Activated CD8-positive, alpha-beta memory T cell treated with anti-CD3 and anti-CD28 coated beads for 1 hour (primary cell): ENCODE measurements at places on chromosomes 6 and 20.

- DNase-seq, result no peak
Measured at GRCh38 chr6:50862176-50862575, 43.5 kb downstream of the TFAP2B start.

DNA sequence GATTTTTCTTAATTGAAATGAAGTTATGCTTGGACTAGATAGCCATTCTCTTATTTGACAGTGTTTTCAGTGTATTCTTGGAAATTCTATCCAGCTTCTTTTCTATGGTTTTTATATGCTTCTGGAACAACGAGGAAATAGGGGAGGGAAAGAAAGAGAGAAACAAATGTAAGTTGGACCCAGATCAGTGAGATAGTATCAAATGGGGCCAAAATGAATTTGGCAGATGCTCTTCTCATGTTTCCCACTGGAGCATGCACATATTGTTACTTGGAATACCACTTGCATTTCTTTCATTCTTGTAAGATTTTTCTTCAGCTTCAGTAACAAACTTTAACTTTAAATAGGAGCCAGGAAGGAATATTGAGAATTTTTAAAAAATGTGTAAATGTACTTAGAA is 312.3 kb downstream of the PRL start:
- no peak for DNase-seq

DNA sequence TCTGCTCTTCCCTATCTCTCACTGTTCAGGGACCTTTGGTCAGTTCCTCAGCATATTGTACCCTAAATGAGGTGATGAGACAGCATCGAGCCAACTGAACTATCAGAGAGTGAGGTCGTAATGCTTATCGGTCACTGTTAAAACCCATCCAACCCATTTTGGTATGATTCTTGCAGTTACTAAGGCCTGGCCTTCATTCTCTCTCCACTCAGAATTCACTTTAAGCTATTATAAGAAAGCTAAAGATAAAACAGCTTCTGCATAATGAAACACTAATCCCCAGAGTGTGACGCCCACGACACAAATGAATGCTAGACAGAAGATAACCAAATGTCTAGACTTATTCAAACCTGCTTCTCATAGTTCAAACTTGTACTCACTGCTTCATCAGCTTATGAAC is 175.8 kb downstream of the GMPR start:
- DNase-seq, result no peak

DNA sequence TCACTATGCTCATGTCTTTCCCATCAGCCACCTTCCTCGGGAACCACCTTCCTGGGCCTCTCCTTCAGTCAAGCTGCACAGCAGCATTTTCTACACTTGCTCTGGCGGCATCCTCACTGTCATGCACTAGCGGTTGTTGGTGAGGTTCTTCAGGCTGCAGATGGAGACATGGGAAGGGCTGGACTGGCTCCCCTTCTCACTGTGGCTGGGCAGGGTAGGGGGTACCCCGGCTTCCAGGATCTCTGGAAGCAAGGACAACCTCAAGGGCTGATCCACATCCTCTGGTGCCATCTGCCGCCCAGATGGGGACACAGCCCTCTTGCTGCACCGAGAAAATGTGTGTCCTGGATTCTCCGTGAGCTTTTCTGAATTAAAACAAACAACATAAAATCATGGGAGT is 180.1 kb upstream of the RNF24 start:
- DNase-seq, result no peak

- DNase-seq, result no peak
Measured at GRCh38 chr6:170251776-170252571, 38.9 kb downstream of the DLL1 start.

- DNase-seq, result no peak
Measured at GRCh38 chr6:109478841-109479624, 4.0 kb downstream of the ZBTB24 start.

- no peak for DNase-seq
Measured at GRCh38 chr6:143842461-143842901, 657 bp upstream of the LTV1 start.

GRCh38 chr6:31545291-31545690 is 1.1 kb downstream of the ATP6V1G2 start:
- no peak for DNase-seq

GRCh38 chr6:139534472-139535115 is 160.1 kb upstream of the CITED2 start:
- DNase-seq, result no peak

DNA sequence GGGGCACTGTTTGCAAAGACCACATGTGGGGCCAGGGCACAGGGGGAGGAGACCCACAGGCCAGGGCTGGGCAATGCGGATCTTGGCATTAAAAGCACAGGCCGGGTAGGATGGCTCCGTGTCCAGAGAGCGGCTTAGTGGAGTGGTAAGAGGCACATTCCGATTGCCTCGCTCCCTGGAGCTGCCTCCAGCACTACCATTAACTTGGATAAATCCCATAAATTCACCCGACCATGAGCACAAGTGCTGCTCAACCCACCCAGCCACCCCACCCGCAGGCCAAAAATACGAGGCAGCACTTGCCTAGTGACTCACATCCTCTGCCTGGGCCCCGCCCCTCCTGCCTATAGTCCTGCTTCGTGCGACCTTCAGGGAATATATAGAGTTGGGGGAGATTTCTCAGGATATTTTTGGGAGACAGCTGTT is 67.5 kb upstream of the QKI start:
- DNase-seq, result no peak

GRCh38 chr6:139525415-139525814 is 151.0 kb upstream of the CITED2 start:
- DNase-seq, result no peak

DNA sequence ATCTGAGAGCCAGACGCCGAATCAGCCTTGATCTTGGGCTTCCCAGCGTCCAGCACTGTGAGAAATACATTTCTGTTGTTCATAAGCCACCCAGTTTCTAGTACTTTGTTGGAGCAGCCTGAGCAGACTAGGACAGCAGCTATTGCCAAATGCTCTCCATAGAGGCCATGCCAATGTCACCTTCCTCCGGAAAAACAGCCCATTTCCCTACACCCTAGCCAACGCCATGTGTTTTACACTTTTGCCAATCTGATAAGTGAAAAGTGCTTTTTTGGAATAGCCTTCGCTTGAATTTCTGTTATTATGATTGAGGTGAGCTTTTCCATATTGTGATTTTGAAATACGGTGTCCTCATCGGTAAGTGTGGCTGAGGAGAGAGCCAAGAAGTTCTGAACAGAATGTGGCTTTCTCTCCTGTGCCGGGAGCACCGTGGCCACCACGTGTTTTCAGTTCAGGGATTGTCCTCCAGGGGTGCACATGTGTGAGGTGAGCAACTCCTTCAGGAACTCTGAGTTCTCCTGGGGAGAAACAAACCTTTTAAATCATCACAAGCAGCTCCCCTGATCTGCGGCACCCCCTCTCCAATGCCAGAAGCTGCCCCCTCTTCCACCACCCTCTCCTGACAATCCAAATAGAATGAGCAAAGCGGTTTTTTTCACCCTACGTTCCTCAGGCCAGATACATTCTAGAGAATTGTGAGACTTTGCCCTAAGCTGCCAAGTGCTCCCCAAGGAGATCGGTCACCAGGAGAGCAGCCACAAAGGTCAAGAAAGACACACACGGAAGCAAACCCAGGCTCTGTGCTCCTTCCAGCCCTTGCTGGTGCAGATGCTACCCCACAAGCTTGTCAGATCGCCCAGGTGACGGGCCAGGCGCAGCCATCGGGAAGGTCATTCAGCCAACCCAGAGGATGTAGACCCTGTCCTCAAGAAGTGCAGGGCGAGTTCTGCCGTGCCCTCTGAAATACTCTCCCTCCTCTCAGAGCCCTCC is 36.0 kb downstream of the TAF8 start:
- DNase-seq, result no peak

DNA sequence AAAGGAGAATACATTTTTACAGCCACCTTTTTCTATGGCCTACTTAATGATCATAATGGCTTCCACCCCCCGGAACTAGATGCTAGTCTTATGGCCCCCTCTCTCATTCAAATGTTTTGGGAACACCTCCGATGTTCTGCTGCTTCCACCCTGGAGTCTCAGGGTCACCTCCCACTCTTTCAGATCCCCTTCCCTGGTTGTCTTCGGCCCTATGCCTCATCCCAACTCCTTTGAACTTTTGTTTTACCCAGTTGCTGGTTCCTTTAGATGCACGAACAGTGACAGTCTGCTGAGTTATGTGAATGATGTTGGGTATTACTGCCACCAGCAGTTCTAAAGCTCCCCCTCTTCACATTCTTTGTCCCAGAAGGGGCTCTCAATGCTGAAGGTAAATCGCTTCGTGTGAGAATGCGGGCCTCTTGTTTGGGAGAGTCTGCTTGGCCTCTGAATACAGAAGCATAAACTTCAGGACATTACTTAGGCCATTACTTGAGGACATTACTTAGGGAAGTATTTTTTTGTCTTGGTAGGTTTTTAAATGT is 309.1 kb downstream of the SOX4 start:
- no peak for DNase-seq

DNA sequence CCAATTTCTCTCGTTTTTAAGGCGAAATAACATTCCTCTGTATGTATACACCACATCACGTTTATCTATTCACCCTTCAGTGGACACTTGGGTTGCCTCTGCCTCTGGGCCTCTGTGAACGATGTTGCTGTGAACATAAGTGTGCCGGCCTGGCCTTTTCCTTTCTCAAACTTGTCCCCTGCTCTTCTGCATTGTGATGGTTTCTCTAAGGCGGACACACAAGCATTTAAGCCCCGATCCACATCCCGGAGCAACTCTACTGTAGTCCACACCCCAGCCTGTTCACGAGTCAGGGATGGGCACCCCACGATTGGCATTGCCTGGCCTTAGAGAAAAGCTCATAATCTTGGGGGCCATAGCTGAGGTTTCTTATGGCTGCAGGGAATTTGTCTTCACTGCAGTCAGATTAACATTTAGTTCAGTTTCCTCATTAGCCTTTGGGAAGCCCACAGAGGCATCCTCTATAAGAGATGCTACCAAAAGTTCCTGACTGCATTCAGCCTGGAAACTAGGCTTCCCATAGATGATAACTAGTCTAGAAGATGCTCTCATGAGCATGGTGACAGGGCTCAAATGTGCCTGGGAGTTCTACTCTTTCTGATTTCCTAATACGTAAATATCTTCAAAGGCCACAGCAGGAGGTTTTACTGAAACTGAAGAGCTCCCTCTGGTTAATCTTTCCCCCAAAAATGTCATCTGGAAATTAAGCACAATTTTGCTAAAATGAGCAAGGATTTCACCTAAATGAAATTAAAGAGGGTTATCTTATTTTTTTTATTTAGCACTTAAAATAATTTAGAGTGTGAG is 762 bp downstream of the ZC3H12D start:
- DNase-seq, result no peak

DNA sequence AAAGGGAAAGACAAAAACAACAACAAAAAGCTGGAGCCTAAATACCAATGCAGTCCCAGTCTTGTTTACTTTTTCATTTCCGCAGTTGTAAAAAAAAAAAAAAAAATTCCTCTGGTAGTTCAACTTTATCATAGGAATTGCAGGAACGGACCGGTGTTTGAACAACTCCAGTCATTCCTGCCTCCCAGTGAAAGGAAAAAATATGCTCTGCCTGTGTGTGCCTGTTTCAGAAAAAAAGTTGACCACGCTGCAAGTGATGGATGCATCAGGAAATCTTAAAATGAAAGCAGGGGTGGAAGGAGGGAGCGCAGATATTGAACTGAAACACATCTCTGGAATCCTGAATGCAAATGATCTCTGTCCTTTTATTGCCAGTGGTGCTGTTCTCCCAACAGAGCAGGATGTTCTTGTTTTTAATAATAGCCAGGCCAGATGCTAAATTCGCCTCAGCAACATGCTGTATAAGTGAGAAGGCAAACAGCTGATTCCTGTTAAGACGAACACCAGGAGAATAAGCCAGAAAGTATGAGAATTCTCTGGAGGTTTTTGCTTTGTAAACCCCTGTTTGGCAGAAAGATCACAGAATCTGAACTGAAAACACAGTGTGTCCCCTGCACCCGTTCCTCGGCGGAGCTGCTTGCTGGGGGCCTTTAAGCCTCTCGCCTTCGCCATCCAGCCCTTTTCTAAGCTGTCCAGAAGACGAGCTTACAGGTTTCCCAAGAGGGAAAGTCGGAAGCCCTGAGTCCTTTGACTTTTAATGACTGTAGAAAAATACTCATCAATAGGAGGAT is 178.4 kb upstream of the SUPT3H start:
- DNase-seq, result no peak

DNA sequence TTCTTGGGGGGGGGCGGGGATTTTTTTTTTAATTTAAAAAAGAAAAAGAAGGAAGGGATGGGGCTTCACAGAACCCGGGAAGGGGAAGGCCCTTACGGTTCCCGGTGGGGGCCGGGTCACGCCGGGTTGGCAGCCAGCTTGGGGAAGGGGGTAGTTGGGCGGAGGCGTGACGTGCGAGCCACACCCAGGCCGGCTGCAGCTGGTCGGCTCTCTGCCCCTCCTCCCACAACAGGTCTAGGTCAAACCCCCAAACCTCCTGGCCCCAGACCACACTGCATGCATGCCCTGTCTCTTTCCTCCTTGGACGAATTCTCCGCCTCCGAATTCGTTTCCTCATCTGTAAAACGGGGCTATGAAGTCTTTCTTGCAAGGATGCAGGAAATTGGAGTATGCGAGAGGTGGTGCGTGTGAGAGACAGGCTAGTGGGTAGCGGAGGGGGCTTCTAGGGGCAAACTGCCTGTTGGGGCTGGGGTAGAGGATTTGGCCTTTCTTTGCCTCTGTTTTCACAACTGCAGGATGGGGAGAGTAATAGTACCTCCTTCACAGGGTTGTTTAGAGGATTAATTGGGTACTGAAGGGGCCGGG is 828 bp downstream of the HCK start:
- no peak for DNase-seq

DNA sequence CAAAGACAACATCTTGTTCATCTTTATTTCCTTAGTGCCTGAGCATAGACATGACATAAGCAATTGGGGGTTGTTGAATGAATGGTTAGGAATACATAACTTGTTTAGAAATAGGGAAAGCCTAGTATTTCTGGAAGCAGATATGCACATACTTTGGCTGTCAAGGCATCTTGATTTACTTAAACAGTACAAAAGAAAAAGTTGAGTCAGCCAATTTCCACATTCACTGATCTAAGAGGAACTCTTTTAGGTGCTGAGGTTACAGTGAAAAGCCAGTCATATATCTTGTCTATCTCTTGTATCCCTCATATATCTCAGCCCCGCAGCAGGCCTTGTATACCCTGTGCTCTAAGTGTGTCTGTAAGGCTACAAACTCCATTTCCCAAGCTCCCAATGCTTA is 11.6 kb downstream of the ZKSCAN4 start:
- no peak for DNase-seq

DNA sequence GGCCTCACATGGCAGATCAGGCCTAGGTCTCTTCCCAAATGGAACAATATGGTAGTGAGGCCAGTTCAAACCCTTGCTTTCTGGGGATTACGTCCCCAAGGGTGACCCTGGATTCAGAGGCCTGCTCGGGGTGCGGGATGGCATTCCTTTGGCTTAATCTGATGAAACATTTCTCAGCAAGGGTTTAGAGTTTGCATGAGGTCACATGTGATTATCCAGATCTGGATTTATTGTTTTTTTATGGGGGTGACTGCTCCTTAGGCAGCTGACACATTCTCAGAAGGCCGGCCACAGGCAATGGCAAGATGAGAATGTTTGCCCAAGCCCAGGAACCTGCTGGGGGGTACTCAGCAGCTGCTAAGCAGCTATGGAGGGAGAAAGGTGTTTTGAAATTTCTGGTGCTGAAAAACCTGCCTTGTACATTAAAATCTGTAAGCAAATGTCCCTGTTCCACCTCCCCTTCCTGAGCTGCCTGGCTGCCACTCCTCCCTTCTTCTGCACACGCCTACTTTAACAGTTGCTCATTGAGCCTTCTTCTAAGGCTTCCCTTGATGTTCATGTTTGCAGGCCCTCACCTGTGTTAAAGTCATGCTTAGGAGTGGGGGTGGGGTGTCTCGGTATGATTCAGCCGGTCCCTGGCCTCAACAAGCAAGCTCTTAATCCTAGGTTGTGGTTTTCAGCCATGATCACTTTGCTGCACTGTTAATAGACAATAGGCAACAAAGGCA is 37.9 kb upstream of the FUCA2 start:
- no peak for DNase-seq

- DNase-seq, result no peak
Measured at GRCh38 chr6:20870493-20870892, 336.2 kb downstream of the CDKAL1 start.
